ENCODE measurements at places on chromosomes 6 and 20.

DNA sequence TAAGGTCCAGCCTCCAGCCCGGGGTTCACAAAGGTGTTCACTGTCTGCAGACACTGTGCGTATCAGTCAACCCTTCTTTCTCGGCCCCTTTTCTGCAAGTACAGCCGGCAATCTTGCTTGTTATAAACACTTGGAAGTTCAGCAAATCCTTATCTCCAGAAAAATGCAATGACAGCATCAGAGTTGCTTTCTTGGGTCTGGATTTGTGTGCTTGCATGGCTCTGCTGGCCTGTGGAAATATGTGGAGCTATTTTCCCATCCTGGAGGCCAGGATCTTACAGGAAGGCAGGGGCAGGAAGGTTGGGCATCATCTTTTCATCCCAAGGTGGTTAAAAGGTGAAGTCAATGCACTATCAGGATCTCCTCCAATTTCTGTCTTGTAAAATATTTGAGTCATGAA lies 100.3 kb downstream of the SMOC2 start:
- no peak for DNase-seq

DNA sequence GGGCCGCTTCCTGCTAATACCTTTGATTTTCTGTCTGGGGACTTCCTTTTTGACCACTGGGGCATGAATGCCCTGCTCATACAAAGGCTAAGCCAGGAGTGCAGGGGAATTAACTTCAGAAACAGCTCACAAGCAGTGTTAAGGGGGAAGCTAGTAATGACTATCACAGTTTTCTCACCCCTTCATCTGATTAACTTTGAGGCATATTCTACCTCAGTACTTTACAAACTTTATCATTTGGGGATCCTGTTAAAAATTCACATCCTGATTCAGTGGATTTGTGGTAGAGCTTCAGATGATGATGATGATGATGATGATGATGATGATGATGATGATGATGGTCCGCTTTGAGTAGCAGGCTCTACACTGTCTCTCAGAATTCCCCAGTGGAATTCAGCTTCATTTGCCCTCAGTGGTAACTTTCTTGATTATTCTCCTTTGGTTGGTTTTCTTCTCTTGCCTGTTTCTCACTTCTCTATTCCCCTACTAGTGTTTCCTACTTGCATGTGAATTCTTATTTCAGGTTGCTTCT lies 78.4 kb upstream of the TMEM170B start:
- no peak for DNase-seq

DNA sequence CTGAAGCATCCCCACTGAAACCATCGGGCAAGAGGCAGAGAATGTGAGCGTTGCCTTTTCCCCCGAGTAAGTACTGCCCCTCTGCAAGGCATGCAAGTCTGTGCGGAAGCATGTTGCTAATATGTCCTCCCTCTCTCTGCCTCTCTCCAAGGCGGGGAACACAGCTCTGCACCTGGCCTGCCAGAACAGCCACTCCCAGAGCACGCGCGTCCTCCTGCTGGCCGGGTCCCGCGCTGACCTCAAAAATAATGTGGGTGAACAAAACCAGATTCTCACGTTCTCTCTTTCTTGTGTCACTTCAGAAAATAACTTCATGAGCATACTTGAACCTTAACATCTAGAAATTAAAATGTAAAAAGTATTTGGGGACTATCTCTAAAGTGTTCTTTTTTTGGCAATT lies 26.4 kb downstream of the LYRM2 start:
- no peak for DNase-seq

DNA sequence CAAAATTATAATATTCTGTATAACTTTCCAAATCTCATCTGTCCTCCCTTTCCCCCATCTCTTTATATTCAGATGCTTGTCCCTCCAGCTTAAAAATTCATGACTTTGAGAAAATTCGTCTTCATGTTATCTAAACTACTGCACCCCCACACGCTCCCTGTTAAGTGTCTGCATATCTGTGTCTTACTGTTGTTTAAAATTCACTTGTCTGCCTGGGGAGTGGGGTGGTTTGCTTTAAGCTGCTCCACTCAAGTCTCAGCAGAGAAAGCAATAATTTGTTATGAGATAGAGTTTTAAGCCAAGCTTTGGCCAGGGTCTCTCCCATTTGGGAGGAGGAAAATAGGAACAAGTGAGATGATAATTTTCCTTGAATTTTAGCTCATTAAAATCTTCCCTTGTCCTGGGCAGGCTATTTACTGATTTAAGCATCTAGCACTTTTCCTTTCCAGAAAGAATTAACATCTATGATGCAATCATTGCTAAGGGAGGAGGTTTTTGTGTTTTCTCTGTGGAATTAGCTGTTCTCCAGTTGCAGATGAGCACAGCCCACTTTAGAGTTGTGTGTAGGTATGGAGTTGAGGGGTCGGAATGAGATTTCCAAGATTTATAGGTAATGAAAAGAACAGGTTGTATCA lies 36.8 kb downstream of the MTHFD1L start:
- no peak for DNase-seq

DNA sequence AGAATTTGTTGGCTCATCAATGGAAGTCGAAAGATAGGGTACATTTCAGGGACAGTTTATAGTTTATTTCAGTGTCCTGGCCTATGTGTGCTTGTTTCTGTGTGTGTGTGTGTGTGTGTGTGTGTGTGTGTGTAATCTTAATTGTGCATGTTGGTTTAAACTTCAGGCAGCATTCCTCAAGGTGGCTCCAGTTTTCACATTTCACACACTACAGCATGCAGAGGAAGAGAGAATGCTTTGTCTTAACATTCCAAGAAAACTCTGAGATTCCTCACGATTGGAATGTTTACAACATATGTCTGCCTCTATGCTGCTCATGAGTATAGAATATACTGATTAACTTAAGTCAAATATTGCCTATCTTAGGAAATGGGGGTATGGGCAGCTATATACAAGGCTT lies 332.6 kb upstream of the EPHA7 start:
- DNase-seq = no peak

All from DMS 273 treated with DMSO at 0.1 percent for 48 hours (cell line).